ENCODE measurements at places on chromosomes 5 and 9.

GRCh38 chr9:99358668-99359067 lies 136.6 kb downstream of the SEC61B start:
- DNase-seq = no peak

DNA sequence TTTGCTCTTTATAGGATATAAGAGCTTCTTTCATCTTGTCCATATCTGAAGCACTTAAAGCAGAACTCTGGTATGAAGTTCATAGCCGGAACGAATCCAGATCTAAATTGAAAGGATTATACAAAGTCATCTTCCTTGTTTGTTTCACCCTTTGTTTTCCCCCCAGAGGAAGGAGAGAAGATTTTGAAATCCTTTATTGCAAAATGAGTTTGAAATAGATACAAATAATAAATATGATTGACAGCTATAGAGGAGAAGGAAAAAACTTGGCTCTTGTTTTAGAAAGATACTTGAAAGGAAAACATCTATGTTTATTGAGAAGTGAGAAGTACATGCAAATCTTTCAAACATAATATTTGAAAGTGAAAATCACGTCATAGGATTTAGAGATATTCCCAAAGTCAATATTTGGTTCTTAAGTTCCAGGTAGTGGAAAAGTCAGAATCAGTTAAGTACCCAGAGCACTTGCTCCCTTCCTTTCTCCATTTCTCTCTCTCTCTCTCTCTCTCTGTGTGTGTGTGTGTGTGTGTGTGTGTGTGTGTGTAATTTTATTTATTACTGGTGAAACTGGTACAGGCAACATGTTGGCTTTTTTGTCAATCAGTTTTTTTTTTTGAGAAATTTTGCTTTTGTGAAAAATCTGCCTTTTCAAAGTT lies 27.2 kb downstream of the PAM start:
- DNase-seq = no peak

- DNase-seq = no peak
Observed at GRCh38 chr9:71826279-71826678, 58.0 kb upstream of the CEMIP2 start.

- DNase-seq = no peak
Observed at GRCh38 chr5:88269222-88269771, 652 bp upstream of the TMEM161B start.

GRCh38 chr9:37429441-37430285 lies 7.2 kb downstream of the GRHPR start:
- DNase-seq = no peak

DNA sequence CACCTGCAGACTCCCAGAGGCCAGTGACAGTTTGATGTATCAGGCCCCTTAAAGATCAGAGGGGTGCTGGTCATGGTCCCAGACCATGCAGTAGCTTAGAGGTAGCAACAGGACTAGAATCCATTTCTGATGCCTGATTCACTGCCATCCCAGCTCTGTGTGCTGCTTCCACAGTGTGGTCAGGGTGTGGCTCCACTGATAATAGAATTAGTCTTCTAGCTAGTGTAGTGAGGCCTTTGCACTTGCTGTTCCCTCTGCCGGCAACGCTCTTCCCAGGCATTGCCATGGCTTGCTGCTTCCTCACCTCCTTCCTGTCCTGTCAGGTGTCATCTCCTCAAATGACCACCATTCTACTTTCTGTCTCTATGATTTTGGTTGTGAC lies 15.8 kb downstream of the PPARGC1B start:
- no peak for DNase-seq

DNA sequence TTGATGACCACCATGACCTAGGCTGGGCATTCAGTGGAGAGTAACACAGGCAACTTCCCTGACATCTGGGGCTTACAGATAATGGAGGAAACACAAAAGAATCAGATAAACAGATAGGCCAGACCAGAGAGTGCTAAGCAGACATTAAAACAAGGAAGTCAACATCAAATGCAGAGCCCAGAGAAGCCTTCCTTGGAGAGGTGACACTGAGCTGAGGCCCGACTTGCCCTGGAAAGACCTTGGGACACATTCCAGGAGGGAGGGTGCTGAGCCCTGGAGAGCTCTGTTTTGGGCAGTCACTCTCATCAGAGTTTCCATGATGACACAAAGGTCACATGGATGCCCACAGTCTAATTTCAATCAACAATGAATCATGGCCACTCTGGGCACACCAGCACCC lies 31.9 kb upstream of the C5orf58 start:
- DNase-seq = no peak

DNA sequence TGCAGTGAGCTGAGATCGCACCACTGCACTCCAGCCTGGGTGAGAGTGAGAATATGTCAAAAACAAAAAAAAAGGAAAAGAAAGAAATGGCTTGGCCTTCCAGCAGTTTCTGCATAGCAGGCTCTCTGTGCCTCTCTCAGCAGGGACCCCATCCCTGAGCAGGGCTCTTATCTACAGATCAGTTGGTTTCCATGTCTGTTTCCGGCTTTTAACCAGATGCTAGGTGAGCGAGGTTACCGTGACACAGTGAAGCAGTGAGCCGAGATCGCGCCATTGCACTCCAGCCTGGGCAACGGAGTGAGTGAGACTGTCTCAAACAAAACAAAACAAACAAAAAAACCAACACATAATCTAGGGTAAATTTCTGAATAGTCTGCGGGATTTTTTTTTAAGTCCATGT lies 51.4 kb downstream of the COL5A1 start:
- DNase-seq = no peak

- peak; percentile 3 for DNase-seq
Observed at GRCh38 chr9:83334320-83334719, 203.9 kb downstream of the FRMD3 start.

DNA sequence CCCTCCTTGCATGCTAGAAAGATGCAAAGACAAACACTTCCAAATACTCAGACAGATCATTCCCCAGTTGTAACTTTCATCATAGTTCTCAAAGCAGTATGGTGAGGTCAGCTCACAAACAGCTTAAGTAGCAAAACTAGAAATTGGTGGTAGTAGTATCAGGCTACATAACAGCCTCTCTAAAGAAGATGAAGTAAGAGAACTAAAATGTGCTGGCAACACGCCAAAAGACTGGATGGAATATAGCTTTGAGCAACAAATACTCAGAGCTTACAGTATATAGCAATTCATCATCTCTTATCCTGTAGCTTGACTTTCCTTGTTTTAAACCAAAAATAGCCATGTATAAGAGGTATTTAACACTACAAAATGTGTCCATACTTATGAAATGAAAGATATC lies 7.5 kb downstream of the PFDN1 start:
- DNase-seq = peak; percentile 90

DNA sequence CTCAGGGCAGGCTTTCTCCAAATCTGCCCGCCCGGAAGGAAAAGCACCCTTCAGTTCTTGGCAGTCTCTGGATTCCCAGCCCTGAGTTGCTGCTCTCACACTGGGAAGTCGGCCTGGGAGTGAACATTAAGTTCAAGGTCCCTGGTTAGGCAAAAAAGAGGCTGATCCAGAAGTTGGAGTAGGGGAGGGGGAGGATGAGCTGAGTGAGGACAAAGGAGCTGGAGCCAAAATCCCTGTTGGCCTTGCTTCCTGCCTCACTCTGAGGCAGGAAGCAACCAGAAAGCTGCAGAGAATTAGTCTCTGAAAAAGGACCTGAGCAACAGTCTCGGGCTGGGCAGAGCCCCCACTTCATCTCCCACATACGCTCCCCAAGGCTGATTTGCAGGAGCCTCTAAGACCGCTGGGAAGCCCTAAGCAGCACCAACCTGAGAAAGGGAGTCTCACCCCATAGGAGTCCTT lies 15.0 kb upstream of the RPS14 start:
- no peak for DNase-seq

DNA sequence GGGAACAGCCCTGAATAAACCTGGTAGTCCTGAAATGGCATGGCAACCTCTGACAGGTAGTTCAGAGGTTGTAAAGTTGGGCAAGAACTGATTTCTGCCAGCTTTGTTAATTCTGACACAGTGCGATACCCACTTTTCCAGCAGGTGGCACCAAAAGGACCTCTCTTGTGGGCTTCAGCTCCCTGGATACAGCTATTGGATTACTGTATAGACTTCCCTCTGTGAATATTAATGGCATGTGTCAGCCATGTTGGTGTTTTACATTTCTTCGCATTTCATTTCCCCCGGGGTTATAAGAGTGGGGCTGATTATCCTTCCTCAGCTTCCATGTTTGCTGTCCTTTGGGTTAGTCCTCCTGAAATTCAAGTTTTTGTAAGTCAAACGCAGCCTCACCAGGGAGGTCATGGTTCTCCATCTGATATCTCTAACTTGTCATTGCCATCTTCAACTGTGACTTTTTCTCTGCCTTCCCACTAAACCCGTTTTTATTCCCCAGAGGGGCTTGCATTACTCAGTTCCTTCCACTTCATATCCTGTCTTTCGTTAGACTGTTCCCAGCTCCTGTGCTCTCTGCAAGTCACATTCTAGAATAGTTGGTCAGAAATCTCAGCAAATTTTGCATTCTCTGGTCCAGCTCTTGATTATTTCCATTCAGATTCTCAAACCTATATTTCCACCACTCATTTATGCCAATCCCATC lies 135.6 kb downstream of the LIFR start:
- peak; percentile 29 for DNase-seq

DNA sequence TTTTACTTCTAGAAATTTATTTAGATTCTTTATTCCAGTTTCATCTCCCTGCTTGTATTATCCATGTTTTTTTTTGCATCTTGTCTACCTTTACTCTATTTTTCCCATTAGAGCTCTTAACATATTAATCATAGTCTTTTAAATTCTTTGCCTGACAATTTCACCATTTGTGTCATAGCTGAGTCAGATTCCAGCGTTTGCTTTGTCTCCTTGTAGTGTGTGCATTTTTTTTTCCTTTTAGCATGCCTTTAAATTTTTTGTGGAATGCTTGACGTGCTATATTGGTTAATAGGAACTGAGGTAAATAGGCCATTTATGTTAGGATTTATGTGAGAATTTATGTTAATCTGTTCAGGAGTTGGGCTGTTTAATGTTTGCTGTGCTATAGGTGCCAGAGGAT lies 41.8 kb upstream of the NFIL3 start:
- no peak for DNase-seq

GRCh38 chr5:14357441-14357840 lies 214.3 kb downstream of the TRIO start:
- no peak for DNase-seq

GRCh38 chr5:36202521-36202961 lies 39.2 kb downstream of the NADK2 start:
- no peak for DNase-seq

DNA sequence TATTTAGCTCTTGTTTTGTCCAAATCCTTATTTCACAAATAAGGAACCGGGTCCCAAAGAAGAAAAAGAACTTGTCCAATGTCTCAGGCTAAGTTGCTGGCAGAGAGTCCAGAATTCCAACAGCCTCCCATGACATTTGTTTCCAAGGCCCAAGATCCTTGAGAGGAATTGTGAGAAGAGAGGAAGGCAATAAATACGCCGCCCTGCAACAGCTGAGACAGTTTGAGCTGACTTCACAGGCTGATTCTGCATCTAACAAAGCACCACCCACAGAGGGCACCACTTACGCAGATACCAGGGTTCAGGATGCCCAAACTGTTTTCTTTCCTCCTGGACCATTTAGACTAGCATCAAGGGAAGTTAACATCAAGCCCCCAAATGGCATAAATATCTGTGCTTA lies 211.3 kb downstream of the FAM114A2 start:
- DNase-seq = no peak
